ENCODE measurements at places on chromosomes 4 and X.

DNA sequence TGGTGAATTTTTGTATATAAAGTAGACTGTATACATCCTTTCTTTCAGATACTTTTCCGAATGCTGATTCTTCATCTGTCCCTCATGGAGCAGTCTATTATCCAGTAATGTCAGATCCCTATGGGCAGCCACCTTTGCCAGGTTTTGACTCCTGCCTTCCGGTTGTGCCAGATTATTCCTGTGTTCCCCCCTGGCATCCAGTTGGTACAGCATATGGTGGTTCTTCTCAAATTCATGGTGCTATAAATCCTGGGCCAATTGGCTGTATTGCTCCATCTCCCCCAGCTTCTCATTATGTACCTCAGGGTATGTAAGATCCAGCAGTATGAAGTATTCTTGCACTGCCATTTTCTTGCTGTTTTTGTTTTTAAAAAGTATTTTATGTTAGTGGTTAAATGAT lies 78.7 kb downstream of the ALG13 start:
- DNase-seq: no peak

GRCh38 chr4:89298788-89299152 lies 8.8 kb downstream of the GPRIN3 start:
- no peak for DNase-seq

DNA sequence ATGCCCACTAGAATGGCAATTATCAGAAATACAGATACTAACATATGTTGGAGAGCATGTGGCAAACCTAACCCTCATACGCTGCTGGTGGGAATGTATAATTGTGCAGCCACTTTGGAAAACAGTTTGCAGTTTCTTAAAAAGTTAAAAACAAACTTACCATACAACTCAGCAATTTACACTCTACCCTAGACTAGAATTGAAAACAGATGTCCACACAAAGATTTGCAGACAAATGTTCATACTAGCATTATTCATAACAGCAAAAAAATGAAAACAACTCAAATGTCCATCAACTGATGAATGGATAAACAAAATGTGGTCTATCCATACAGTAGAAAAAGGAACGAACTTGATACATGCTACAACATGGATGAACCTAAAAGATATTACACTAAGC lies 64.4 kb downstream of the SLC9A7 start:
- no peak for DNase-seq

- DNase-seq: no peak
Observed at GRCh38 chrX:138057883-138058282, 492.0 kb downstream of the ZIC3 start.

DNA sequence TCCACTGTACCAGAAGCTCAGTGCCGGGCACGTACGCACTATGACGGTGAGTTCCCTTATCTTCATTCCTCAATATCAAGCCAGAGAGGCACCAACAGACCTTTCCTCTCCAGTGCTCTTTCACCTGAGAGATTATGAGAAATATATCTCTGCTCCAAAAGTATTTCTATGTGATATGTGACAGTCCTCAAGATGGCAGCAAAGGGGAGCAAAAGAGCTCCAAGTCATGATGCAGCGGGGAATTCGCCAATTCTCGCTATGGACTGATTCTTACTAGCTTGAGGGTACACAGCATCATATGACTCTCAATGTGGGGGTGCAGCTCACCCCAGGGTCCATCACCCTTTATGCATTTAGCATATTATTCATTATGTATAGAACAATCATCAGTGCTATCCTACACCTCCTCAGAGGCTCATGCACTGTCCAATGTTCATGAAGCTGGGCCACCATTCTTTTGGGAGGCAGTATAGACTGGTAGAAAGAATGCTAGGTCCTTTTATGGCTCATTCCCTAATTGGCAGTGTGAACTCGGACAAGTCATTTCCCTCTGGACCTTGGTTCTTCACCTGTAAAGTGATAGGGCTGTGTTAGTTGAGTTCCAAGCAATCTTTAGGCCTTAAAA lies 12.8 kb upstream of the IQSEC2 start:
- DNase-seq: no peak

DNA sequence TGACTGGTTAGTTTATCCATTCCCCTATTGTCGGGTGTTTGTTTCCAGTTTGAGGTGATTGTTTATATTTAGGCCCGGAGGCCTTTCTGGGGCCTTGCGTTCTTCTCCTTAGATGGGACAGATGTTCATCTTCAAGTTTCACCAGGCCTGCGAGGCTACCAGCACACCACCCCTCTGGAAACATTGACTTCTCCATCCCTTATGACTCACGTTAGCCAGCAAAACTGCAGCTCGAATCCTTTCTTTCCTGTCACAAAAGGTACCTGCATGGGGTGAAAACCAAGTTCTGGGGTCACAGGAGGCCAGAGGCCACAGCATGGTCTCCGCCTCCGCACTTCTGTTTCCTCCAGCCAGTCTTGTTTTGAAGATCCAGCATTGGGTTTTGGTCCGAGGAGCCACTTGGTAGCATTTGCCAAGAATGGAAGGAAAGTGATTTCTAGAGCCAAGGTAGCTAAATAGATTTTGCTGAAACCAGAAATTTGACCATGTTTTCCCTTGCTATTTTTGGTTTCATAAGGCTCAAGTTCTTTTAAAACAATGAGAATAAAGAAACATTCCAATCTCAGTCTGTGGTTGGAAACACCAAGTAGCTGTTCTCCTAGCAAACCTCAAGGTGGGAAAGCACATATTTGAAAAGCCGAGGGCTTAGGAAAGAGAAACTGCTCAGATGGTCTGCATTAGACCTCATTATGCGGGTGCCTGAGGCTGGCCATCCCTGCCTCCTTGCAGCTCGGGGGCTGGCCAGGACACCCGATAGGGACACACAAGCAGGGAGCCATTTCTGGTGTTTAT lies 5.6 kb downstream of the NYX start:
- DNase-seq: no peak

DNA sequence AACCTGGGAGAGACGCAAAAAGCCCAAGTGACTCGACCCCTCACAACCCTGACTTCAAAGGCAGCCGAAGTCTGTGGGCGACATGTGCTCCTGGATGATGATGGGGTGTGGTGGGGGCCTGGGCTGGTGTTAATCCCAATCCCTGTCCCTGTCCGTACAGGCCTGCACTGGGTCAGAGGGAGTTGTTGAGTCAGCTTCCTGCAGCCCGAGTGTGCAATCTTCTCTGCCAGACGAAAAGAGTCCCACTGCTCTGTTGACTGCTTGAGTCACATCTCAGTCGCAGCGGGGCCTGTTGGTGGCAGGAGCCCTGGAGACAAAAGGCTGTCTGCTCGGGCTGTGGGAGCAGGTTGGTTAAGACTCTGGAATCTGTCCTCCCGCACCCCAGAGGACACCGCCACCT lies 10.3 kb downstream of the FAM3A start:
- no peak for DNase-seq

DNA sequence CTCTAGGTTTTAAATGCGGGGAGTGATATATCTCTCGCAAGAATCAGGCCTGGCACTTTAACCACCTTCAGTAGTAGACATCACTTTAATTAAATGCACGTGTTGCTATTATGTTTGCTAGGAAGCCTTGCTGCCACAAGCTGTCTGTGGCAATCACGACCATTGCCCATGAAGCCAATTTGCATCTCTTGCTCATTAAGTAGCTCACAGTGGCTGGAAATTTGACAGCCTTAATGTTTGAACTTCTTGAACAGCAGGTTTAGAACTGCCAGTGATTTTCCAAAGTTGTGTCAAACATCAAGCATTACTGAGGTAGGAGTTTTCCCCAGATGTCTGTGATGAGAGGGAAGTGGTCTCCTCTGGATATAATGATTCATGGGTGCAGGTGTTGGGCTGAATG lies 642.3 kb upstream of the CPEB2 start:
- no peak for DNase-seq

- no peak for DNase-seq
Observed at GRCh38 chr4:19375931-19376330, 875.8 kb upstream of the SLIT2 start.

DNA sequence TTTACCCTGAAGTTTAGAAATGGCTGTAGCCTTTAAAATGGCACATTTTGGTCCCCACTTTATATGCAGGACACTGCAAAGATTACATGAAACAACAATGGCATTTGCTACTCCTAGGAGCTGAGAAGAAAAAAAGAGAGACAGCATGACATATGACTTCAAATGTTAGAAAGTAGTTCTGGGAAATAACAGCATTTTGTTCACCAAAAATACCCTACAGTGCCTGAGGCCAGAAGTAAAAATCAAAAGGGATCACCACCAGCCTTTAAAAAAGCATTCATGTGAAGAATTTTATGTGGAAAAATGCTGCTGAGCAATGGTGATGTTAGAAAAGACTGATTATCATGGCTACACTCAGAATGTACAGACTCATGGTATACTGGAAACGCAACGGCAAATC lies 110.0 kb downstream of the DTHD1 start:
- no peak for DNase-seq

DNA sequence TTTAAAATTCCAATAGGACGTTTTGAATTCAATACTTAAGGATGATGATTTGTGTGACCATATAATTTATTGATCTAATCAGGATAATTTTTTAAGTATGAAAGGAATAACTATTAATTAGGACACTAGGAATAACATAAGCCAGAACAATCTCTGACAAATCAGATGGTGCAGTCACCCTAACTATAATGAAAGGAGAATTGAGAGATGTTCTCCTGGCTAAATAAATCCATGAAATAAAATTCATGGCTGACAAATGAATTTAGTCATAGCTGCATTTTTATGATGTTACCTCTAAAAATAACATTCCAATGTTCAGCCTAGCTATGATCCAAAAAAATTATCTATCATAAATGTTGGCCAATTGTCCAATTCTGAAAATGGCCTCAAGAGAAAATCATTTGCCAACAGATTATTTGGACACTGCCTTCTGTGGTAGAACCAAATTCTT lies 190.6 kb upstream of the NEIL3 start:
- no peak for DNase-seq

DNA sequence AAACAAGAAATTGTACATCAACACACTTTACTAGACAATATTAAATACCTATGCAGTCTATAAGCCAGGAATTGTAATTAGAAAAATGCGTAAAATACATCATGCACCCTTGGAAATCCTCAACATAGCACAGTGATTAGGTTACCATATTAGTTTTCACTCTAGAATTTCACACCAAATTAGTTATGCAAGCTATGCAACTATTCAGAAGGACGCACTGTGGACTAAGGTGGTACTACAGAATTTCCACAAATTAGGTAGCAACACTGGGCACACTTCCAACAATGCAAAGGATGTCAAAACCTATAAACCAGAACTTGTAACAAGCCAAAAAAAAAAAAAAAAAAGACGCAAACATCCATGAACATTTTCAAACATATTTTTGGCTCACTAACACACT lies 71.1 kb upstream of the ZCCHC13 start:
- DNase-seq: no peak
